ENCODE measurements at places on chromosomes 13 and 19. TPM values are rescaled to one million over a fixed set of nuclear protein-coding genes. Genes with fewer than 3 reads are reported as not detected.
A peak's percentile ranks its signal among the peaks of the same experiment; 100 is the strongest.

DNA sequence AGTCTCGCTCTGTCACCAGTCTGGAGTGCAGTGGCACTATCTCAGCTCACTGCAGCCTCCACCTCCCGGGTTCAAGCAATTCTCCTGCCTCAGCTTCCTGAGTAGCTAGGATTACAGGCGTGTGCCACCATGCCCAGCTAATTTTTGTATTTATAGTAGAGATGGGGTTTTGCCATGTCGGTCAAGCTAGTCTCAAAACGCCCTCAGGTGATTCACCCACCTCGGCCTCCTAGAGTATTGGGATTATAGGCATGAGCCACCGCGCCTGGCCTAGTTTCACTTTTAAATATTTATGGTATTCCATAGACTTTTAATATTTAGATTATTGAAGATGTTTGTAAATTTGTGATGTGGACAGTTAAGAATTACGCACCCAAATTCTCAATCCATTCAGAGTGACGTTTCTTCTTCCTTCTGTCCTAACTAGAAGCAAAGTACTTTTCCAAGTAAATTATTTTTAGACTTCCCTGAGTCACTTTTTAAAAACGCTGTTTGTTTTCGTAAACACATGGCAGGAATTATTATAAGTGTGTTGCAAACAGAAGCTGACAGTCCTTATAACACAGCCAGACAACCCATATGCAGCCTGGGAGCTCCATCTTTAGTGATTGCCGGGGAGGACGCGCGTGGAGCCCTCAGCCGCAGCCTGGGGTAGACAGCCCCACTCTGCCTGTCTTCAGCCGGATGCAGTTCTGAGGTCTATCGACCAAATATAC is 131.7 kb downstream of the ATP11A start:
- DNase-seq: no peak

Gene ZNF569
- 3.2 TPM for total RNA-seq

GRCh38 chr13:113184568-113185440 is 23.7 kb downstream of the PCID2 start:
- DNase-seq: no peak

DNA sequence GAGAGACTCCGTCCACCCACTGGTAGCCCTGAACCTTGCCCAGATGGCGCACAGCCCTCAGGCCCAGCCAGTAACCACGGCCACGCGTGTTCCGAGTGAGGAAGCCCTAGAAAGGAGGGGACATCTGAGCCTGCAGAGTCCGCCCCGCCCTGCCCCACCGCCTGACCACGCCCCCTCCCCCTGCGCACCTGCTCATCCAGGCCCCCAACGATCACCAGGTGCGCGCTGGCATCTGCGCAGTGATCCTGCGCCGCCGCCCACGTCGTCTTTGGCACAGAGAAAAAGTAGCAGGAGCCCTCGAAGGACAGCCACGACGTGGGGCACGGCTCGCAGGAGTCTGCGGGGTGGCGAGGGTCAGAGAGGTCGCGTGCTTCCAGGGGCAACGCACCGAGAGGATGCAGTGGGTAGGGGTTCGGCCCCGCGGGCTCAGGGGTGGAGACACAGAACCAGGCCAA is 2.1 kb downstream of the CLEC4G start:
- no peak for DNase-seq

Gene MIDN
- total RNA-seq: 11.2 TPM

DNA sequence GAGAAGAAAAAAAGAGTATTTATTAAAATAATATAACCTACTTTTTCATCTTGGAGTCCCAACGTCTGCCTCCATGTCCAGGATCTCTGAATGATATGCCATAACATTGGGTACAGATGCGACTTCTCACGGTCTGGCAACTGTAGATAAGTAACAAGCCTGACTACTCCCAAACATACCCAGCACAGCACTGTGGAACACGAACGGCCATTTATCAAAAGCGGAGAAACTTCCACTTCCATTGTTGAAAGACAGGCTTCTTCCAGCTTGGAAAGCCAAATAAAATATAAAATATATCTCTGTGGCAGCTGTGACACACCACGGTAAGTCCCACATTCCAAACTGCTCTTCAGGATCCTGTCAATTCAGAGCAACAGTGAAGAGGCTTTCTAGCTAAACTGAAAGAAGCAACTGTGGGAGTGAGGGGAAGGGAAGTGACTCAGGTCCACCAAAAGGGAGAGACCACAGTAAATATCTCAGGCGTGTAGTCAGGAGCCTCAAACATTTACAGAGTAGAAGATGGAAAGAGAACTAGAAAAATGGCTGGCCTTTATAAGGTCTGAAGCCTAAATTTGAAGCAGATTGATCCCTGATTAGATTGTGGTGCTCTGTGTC is 331.7 kb downstream of the LIG4 start:
- peak; percentile 92 for DNase-seq

DNA sequence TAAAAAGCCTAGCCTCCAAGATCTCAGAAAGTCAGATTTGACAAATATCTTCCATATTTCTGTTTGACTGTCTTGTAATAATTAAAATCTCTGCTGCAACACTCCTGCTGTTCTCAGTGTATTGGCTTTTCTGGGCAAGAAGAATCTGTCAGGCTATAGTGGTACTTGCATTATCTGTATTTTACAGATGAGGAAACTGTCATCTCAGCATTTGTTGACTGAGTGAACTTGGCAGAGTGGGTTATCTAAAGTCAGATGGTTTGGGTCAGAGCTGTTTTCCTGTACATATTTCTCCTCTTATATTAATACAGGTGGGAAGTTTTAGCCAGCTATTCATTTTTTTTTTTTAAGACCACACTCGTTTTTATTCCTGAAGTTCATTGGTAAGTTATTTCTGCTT is 1378.2 kb upstream of the PCDH20 start:
- no peak for DNase-seq

GRCh38 chr13:111117289-111117688 is 2.2 kb downstream of the ARHGEF7 start:
- DNase-seq: no peak

DNA sequence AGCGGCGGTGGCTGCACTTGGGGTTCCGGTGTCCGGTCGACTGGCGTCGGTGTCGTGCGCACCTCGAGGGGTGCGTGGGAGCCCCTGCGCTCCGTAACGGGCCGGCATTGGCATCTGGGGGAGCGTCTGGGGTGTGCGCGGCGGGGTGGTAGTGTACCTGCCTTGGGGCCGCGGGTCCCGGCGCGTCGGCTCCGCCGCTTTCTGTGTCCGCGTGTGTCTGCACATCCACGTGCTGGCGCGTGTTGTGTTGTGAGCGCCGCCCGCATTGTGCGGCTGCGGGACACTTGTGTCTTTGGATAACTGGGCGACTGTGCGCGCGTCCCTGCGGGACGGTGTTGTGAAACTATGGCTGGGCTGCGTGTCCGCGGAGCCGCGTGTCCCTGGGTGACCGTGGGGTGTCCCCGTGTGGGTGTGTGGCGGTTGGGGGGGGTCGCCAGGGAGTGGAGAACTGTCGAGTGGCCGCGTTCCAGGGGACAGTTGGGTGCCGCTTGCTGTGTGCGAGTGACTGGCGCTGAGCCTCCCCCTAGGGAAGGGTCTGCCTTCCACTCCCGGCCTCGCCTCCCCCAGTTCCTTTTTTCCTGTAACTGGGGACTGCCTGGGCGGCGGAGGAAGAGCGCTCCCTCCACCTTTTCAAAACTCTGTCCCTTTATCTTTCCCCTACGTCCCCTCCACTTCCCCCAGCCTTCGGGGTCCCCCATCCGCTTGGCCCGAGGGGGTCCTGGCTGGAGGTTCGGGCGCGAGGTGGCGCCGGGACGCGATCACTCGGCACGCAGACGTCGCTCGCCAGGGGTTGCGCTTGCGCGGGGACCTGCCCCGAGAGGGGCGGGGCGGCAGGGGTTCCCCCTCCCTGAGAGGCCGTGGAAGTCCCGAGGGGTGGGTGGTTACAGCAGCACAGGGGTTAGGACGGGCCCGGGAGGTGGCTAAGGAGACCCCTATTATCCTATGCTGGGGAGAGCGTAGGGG is 5.7 kb upstream of the NFIC start:
- no peak for DNase-seq

GRCh38 chr13:113620036-113620796 is 35.7 kb downstream of the TFDP1 start:
- DNase-seq: no peak

- DNase-seq: no peak
Observed at GRCh38 chr13:113052206-113052605, 53.4 kb upstream of the F7 start.

- DNase-seq: no peak
Observed at GRCh38 chr19:39423258-39424086, 11.0 kb downstream of the PLEKHG2 start.

- DNase-seq: no peak
Observed at GRCh38 chr19:18651733-18652132, 14.9 kb downstream of the KLHL26 start.

DNA sequence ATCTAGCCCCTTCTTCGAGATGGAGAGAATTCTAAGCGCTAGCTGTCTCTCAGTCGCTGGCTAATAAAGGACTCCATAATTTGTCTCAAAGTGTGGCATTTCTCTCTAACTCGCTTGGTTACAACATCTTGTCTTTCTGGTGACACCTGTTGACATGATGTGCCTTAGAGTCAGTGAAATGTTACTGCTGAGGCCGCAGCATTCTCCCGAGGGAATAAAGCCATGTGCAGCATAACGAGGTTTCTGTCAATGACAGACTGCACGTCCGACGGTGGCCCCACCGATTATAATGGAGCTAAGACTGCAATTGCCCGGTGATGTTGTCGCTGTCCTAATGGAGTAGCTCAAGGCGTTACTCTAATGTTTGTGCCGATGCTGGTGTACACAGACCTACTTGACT is 20.3 kb upstream of the GPR32 start:
- DNase-seq: no peak

GRCh38 chr13:112467236-112467635 is 91.1 kb downstream of the SPACA7 start:
- DNase-seq: no peak

Gene ZNF284
- 5.0 TPM for total RNA-seq

DNA sequence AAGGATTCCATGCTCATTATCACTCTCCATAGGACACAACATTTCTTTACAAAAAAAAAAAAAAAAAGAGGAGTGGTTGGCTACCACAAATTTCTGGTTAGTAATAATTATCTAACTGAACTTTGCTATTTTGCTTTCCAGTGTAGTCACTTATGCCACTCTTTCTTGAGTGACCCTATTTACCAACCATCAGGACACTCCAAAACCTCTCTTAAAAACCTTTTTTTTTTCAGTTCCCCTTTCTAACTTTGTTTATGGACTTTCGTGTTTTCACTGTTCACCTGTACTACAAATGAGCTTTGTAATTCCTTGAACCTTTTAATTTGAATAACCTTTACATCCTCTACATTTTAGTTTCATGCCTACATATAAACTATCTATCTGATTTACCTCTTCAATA is 686.5 kb upstream of the PCDH9 start:
- no peak for DNase-seq

DNA sequence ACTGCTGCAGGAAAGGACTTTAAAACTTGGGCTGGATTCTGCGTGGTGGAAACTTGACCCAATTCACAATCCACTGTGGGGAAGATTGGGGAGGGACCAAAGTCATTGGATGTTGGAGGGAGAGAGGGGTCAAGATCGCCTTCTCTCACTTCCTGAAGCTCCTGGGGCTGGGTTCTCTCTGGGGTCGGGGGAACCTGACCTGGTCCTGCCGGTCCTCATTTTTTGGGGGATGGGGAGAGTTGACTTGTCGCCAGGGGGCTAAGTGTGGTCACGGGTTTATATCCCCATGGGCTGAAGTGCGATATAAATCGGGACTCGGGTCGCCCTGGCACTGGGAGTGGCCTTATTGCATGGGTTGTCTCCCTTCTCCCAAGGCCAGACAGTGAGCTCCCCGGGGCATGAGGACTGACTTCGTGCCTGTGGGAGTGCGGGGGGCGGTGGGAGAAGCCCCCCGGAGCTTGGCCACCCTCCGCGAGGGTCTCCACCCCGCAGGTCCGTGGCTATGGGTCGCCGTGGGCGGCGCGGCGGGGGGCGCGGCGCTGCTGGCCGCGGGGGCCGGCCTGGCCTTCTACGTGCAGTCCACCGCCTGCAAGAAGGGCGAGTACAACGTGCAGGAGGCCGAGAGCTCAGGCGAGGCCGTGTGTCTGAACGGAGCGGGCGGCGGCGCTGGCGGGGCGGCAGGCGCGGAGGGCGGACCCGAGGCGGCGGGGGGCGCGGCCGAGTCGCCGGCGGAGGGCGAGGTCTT is 6.3 kb downstream of the ICAM5 start:
- DNase-seq: no peak

Gene ZNF100
- 8.7 TPM for total RNA-seq

DNA sequence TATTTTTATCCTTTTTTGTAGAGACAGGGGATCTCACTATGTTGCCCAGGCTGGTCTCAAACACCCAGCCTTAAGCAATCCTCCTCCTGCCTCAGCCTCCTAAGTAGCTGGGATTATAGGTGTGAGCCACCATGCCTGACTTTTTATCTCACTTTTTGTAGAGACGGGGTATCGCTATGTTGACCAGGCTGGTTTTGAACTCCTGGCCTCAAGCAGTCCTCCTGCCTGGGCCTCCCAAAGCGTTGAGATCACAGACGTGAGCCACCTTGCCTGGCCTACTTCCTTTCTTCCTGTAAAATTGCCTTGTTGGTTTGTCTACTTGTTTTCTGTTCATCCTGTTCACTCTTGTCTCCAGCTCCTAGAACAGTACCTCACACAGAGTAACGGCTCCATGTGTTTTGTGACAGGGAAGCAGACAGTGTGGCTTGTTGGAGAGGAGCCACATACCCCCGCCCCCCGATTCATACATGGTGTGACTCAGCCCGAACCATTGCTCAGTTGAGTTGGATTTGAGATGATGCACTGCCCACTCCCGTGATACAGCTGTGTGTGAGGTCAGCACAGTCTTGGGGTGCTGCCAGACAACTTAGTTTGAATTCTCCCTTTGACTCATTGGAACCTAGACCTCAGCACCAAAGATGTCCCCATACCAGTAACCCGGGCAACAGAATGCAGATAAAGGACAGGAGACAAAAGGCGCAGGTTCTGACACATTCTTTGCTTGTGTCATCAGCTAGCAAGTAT is 34.2 kb downstream of the GPR42 start:
- DNase-seq: peak; percentile 96

DNA sequence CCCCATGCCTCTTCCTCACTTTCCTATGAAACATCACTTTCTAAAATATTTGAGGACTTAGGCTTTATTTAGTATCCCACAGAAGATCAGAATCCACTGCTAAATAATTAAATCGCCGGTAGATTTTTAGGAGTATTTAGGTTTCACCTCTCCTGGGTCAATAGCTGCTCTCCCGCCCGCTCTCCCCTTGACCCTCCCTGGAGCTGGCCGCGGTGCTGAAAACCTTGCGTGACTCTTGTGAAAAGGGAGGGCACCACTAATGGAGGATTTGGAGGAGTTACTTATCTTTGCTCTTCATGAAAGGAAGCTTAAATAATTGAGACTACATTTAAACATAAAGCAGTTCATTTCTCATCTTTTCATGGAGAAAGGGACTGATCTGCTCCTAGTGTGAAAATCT is 14.1 kb downstream of the POU4F1 start:
- no peak for DNase-seq

- DNase-seq: no peak
Observed at GRCh38 chr13:110426735-110427134, 119.7 kb downstream of the COL4A2 start.
